T-helper 22 cell (primary cell): ENCODE measurements at places on chromosomes 5 and 9.

DNA sequence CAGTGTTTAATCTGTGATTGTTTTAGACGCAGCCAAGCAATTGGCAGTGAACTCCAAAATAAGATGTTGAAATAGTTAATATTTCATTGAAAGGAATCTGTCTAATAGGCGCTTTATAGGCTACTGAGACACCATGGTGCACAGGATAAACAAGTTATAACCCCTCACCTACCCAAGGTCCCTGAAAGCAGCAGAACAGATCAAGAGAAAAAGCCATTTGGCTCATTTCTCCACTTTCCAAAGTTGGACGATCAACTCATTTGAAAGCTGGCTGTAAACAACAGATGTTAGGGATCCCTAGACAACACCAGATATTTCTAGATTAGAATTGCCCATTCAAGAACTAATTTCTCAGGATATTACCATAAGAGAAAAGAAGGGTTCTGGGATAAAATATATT lies 4.9 kb downstream of the PUM3 start:
- DNase-seq, result no peak

GRCh38 chr5:120988491-120988890 lies 524.4 kb downstream of the PRR16 start:
- DNase-seq, result no peak

GRCh38 chr9:79883073-79883645 lies 311.4 kb downstream of the TLE4 start:
- DNase-seq, result peak; percentile 8

DNA sequence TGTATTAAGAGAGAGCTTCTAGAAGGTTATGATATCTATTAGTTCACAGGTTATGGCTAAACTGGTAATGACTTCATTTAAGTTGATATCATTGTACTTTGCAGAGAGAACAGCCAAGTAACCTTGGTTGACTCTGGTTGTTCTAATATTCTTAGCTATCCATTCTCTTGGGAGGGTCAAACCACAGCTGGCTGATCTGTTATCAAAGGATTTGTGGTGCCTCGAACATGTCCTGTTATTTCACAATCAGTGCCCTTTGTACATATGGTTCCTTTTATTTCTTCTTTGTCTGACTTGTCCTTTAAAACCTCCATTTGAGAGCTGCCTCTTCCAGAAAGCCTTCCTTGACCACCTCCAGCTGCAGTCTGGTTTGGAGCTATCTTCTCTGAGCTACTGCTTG lies 61.7 kb downstream of the PDE8B start:
- DNase-seq, result no peak

- no peak for DNase-seq
These were observed 10.5 kb upstream of the TRIM36 start for GRCh38 chr5:115180165-115180709.

GRCh38 chr5:67092535-67092934 lies 104.1 kb downstream of the CD180 start:
- no peak for DNase-seq

GRCh38 chr9:89668216-89668865 lies 63.5 kb downstream of the GADD45G start:
- no peak for DNase-seq

DNA sequence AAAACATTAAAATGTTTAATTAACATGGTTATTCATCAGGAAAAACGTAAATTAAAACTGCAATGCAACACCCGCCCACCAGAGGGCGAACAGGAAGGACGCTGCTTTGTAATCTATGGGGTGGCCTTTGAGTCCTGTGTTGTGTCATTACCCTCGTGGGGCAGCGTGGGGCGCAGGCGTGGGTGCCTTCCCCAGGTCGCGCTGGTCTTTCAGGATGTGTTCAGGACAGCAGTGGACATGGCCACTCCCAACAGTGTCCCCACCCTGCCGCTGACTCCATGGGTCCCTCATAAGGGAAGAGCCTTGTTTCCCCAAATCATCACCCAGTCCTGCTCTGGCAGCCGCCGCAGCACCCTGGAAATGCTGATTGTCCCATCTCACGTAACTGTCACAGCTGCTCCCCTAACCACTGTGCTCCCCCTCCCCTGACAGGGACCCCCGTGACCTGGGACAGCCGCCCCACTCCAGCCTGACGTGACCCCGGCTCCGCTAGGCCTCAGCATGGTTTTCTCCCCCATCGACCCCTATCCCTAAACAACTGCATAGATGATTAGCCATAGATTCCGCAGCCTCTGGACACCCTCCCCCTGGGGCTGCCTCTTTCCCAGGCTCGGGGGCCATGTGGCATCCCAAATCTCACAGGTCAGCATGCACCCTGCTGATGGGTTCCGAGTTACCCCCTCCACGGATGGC lies 36.4 kb downstream of the GLT6D1 start:
- no peak for DNase-seq

DNA sequence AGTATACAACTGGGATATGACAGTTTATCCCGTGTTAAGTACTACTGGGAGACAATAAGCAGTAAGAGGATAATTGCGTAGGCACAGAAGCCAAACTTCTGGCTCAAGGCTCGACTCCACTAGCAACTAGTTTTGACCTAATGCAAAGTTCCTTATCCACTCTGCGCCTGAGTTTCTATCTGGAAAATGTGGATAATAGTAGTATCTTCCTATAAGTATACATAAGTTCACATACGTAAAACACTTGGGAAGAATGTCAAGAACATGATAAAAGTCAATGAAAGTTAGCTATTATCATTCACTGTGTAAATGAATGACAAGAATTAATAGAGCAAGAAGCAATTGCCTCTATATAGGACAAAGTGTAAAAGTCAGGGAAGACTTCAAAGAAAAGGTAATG lies 45.7 kb downstream of the FTMT start:
- no peak for DNase-seq

GRCh38 chr5:178429491-178430185 lies 160.6 kb downstream of the COL23A1 start:
- DNase-seq, result no peak

GRCh38 chr9:17942498-17942897 lies 363.6 kb downstream of the SH3GL2 start:
- no peak for DNase-seq

- DNase-seq, result no peak
These were observed 230.5 kb downstream of the SPOCK1 start for GRCh38 chr5:137268646-137269045.

DNA sequence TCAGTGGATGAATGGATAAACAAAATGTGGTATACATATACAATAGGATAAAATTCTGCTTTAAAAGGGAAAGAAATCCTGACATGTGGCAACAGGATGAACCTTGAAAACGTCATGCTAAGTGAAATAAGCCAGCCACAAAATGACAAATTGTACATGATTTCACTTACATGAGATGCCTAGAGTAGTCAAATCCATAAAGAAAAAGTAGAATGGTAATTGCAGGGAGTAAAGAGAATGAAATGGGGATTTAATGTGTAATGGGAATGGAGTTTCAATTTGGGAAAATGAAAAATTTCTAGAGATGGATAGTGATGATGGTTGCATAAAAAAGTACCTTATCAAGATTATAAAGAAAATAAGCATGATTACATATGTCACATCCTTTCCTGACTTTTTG lies 1489.2 kb upstream of the C9orf72 start:
- DNase-seq, result no peak

GRCh38 chr5:82684165-82684564 lies 393.0 kb downstream of the TMEM167A start:
- no peak for DNase-seq

- no peak for DNase-seq
These were observed 1.6 kb upstream of the ARRDC1 start for GRCh38 chr9:137603879-137604278.

DNA sequence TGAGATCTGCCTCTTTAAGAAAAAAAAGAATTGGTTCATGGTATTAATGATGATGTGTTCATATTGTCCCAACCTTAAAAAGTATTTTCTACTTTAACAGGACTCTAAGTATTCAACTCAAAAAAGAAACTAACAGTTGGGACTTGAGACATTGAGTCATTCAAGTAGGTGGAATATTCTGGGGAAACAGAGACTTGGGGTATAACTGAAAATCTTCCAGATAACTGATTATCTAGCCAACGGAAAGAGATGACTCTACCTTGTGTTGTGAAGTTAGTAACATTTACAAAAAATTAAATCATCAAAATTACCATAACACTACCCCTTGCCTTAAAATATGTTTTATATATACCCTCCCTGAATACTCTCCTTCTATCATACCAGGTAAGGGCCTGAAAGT lies 19.1 kb downstream of the OXCT1 start:
- DNase-seq, result no peak

DNA sequence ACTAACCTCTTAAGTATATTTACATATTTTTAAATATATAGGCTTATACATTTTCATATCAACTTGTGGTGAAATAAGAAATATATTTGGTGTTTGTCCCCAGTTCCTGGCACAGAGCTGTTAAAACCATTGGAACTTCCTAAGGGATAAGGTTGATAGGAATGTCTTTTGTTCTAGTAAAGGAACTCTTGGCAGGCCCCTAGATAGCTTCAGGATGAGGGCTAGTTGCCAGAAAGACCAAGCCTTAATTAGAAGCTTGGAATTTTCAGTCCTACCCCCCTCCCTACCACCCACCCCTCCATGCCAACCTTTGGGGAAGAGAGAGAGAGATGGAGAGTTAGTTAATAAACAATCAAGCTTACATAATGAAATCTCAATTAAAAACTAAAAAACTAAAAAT lies 638.6 kb upstream of the ACO1 start:
- no peak for DNase-seq

DNA sequence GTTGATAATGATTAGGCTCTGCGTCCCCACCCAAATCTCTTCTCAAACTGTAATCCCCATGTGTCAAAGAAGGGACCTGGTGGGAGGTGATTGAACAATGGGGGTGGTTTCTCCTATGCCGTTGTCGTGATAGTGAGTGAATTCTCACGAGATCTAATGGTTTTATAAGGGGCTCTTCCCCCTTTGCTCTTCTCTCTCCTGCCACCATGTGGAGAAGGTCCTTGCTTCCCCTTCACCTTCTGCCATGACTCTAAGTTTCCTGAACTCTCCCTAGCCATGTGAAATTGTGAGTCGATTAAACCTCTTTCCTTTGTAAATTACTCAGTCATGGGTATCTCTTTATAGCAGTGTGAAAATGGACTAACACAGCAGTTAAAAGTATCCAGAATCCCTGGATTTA lies 715.2 kb upstream of the DMAC1 start:
- no peak for DNase-seq

DNA sequence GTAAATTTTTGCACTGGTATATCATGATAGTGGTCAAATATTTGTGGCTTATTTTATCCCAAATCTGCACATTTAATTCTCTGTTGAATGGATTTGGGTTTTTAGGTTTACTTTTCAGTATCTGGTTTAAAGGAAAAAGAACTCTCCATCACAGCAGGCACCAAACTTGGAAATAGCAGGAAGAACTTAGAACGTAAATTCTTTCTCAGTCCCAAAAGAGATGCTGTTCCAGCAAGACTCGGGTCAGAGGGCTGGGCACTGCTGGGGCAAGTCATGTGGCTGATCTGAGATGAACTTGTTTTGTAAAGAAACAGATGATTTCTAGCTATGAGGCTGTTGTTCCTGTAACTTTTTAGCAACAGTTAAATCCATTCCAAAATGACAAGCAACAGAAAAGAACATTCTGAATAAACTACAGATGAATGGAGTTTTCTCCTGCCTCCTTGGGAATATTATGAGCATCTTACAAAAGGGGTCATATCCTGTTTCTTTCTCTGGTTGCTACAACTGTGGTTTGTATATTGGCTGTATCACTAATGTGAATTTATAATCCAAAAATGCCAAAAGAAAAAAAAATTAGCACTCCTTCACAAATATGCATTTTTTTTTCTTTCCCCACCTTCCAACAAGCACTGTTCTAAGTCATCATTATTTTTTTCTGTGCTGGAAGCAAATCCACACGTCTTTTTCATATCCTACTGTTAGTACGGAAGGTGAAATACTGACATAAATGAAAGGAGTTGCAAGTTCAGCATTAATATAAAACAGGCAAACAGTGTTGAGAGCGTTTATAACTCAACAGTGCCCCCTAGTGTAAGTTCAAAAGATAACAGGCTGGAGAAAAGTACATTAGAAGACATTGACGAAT lies 31.1 kb downstream of the OR2K2 start:
- DNase-seq, result no peak

- DNase-seq, result no peak
These were observed 41.0 kb downstream of the AOPEP start for GRCh38 chr9:94767331-94768072.

DNA sequence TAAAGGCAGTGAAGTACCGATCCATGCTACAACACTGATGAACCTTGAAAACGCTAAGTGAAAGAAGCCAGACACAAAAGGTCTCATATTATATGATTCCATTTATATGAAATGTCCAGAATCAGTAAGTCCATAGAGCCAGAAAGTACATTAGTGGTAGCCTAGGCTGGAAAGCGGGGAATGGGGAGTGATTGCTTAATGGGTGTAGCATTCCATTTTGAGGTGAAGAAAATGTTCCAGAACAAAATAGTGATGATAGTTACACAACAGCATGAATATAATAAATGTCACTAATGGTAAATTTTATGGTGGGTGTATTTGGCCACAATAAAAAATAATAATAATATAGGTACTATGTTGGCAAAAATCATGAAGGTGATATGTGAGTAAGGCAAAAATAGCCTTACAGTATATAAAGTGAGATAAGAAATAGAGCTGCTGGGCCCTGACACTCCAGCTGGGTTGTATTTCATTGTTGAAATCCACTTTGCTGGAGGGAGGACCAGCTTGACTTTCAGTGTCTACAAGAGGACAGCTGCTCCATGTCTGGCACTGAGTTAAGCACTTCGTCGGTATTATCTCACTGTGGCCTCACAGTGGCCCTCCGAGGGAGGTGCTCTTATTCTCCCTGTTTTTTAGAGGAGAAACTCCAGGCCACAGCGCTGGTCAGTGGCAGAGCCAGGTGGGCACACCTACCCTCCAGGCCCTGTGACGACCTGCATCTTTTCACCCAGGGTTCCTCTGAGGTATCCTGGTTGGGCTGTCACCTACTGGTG lies 22.4 kb upstream of the ANGPTL2 start:
- no peak for DNase-seq

- peak; percentile 23 for DNase-seq
These were observed at the start of gene LIFR for GRCh38 chr5:38556599-38557307. LIFR (minus strand) TSS chr5:38556646; CDS start chr5:38530647, 25,999 bp downstream.

GRCh38 chr9:10235376-10235775 lies 377.4 kb downstream of the PTPRD start:
- DNase-seq, result no peak

- no peak for DNase-seq
These were observed 272.7 kb upstream of the PANK3 start for GRCh38 chr5:168851902-168852321.

DNA sequence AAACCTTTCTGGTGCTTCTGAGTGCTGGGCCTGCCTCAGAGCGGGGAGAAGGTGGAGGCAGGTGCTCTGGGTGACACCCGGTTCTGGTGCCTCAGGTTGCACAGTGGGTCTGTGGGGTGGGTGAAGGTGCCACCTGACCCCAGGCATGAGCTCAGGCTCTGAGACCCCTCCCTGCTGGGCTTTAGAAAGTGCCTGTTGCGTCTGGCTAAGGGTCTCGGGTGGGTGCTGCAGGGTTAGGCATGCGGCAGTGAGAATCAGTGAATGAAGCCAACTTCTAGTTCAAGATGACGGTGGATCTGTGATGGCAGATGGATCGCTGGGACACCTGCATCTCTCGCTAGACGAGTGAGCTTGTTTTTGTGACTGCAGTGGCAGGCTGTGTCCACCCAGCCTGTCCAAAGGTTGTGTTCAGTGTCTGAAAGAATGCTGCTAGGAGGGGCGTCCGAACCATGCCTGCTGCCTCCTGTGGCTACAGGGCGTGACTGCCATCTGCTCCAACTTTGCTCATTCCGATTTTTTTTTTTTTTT lies 5.0 kb downstream of the SQSTM1 start:
- DNase-seq, result no peak

- DNase-seq, result no peak
These were observed 16.2 kb downstream of the KCNMB1 start for GRCh38 chr5:170372971-170373370.

GRCh38 chr9:87798261-87798833 lies 72.4 kb downstream of the CTSL start:
- DNase-seq, result no peak
